GDM1 (cell line): ENCODE measurements at places on chromosomes 1 and 21.

DNA sequence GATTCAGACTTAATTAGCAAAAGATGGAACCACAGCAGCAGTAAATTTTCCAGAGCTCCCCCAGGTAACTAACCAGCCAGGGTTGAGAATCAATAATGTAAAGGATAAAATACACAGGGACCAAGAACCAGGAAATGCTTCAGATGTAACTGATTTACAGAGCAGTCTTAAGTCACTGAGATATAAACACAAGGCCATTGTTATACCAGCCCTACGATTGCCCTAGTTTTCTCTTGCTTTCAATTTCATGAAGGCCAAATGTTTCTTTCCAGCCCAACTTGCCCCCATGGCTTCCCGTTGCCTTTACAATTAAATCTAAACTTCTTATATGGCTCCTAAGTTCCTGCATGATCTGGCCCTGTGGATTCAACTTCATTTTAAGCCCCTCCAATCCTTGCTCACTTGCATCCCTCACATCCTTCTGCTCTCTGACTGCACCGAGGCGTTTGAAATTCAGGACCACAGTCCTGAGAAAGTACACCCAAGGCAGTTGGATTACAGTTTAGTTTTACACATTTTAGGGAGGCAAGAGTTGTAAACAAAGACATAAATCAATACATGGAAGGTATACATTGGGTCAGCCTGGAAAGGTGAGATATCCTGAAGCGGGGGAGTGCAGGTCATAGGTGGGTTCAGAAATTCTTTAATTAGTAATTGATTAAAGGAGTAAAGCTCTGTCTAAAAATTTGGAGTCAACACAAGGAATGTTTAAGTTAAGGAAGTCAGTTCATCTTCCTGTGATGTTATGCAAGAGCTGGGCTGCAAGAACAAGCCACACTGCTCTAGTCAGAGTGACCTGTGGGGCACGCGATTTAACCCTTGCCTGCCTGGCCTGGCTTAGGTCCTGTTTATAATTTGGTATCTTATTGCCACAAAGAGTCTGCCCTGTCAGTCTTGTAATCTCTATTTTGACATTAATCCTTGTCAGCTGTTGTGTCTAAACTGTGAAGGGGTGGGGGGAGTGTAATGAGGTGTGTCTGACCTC is 69.9 kb upstream of the COG2 start:
- no peak for DNase-seq

DNA sequence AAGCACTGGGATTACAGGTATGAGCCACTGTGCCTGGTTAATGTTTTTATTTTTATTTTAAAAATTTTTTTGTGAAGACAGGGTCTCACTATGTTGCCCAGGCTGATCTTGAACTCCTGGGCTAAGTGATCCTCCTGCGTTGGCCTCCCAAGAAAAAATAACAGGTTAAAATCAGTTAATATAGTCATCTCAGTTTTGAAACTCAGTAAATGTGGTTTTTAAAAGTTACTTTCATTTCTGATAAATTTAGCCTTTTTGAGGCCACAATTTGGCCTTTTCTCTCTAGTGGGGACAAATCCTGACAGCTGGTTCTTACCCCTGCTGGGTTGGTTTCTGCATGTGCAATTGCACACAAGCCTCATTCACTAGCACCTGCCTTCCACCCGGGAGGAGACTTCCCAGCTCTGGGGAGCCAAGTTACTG is 13.3 kb downstream of the PMF1 start:
- no peak for DNase-seq

GRCh38 chr1:219488275-219488674 is 124.6 kb downstream of the ZC3H11B start:
- DNase-seq, result no peak

GRCh38 chr1:240309769-240310168 is 218.1 kb downstream of the FMN2 start:
- no peak for DNase-seq

GRCh38 chr1:195898373-195898772 is 709.9 kb downstream of the KCNT2 start:
- DNase-seq, result no peak

DNA sequence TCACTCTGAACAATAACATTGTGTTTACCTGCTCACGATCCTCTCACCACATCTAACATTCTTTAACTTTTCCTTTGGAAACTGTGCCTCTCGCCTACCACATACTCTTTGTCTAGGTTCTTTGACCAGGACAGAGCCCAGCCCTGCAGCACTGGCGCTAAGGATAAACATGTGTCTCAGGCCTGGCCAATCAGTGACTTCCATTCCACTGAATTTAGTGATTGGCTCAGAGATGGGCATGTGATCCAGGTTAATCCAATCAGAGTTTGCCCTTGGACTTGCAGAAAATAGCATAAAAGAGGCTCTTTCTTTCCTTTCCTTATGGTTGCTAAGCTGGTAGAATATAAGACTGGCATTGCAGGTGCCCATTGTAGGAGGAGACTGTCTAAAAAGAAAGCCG is 605.7 kb downstream of the MATN1 start:
- no peak for DNase-seq

- no peak for DNase-seq
These were observed 195.3 kb downstream of the ZBTB18 start for GRCh38 chr1:244246334-244246733.

DNA sequence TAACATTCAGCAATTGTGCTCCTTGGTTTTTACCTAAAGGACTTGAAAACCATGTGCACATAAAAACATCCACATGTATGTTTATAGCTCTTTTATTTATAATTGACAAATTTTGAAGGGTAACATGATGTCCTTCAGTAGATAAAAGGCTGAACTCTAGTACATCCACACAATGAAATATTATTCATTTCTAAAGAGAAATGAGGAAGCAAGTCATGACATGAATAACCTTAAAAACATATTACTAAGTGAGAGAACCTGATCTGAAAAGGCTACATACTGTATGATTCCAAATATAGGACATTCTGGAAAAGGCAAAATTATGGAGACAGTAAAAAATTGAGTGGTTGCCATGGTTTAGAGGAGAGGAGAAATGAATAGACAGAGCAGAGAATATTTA is 50.3 kb downstream of the DRAM2 start:
- no peak for DNase-seq
